ENCODE measurements at places on chromosomes 6 and 20. TPM values are rescaled to one million over a fixed set of nuclear protein-coding genes. Genes with fewer than 3 reads are reported as not detected.
A peak's percentile ranks its signal among the peaks of the same experiment; 100 is the strongest.

- no peak overlapping the region for H3K4me3 ChIP-seq
- H3K36me3 ChIP-seq: no peaks in the 10 kb centered on the region
- no peaks in the 10 kb centered on the region for H3K27me3 ChIP-seq
- no peak for DNase-seq
- peaks cover 77% of the 10 kb centered on the region for H3K4me1 ChIP-seq
- H3K27ac ChIP-seq: no peak overlapping the region
Measured at GRCh38 chr6:90186026-90186425, 110.6 kb downstream of the BACH2 start.

DNA sequence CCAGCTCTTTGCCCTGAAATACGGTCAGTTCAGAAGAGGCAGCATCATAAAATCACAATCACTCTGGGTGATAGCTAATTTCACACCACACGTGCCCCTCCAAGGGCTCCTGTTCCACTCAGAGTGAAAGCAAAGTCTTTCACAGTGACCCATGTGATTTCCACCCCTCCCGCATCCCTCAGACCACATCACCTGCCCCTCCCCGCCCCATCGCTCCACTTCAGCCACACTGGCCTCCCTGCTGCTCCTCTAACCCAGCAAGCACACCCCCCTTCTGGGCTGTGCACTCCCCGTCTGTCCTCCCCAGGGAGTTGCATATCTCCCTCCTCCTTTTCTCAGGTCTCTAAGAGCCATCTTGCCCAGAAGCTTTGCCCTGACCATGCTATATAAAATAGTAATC, 74.5 kb downstream of the PSMG4 start:
- H3K27ac ChIP-seq: no peak overlapping the region
- H3K4me3 ChIP-seq: no peak overlapping the region
- H3K27me3 ChIP-seq: no peaks in the 10 kb centered on the region
- no peaks in the 10 kb centered on the region for H3K36me3 ChIP-seq

DNA sequence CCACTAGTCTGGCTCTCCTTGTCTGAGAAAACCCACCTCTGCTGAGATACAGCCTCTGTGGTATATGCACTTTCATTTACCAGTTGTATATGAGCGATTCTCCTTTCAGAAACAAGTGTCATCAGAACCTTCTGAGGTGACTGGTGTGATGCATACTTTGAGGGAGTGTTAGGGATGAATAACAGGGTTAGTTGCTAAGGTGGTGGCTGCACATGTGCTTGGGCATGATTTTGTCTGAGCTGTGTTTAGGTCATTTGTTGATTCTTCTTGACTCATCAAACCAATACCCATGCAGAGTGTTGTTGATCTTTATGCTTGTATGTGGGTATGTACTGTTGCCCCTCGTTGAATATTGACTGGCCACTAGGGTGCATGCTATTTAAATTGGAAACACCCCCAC, 25.7 kb downstream of the DTD1 start:
- no peak for DNase-seq
- H3K36me3 ChIP-seq: no peaks in the 10 kb centered on the region
- no peaks in the 10 kb centered on the region for H3K4me1 ChIP-seq
- H3K27ac ChIP-seq: no peak overlapping the region

GRCh38 chr20:62942456-62942855, 4.5 kb downstream of the GID8 start:
- DNase-seq: no peak
- no peaks in the 10 kb centered on the region for H3K27me3 ChIP-seq
- H3K4me1 ChIP-seq: peaks cover 21% of the 10 kb centered on the region
- no peak overlapping the region for H3K4me3 ChIP-seq
- peaks cover 34% of the 10 kb centered on the region for H3K36me3 ChIP-seq

DNA sequence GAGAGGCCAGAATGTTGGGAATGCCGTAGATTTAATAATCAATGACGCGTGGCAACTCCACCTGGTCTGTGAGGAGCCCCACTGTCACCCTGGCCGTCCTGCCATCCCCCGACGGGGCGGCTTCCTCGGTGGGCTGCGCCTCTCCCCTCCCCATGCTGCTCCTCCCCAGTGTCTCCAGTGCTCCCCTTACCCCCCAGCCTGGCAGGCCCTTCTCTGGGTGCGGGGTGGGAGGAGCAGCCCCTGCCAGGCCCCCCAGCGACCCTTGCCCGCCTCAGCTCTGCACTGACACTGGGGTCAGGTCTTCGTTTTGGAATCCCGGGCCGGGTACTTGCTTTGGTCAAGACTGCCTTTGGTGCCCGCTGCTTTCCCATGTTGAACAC, 82.3 kb upstream of the FRMD1 start:
- no peaks in the 10 kb centered on the region for H3K36me3 ChIP-seq
- H3K27ac ChIP-seq: no peak overlapping the region
- H3K4me3 ChIP-seq: no peak overlapping the region
- no peak for DNase-seq

SLC52A3 gene
- total RNA-seq: not detected

GRCh38 chr6:139582956-139583355, 208.5 kb upstream of the CITED2 start:
- no peak for DNase-seq
- H3K27ac ChIP-seq: no peak overlapping the region
- H3K4me1 ChIP-seq: peaks cover 12% of the 10 kb centered on the region

- H3K4me3 ChIP-seq: no peak overlapping the region
- no peaks in the 10 kb centered on the region for H3K27me3 ChIP-seq
- no peaks in the 10 kb centered on the region for H3K36me3 ChIP-seq
- no peak overlapping the region for H3K27ac ChIP-seq
Measured at GRCh38 chr6:2947445-2947844, 23.9 kb downstream of the SERPINB6 start.

GRCh38 chr20:16654858-16655535, 74.8 kb upstream of the SNRPB2 start:
- H3K4me1 ChIP-seq: no peaks in the 10 kb centered on the region
- no peak overlapping the region for H3K4me3 ChIP-seq
- no peaks in the 10 kb centered on the region for H3K36me3 ChIP-seq
- no peaks in the 10 kb centered on the region for H3K27me3 ChIP-seq
- DNase-seq: no peak
- no peak overlapping the region for H3K27ac ChIP-seq

OPRM1 gene
- total RNA-seq: not detected

GRCh38 chr6:169832247-169832948, 81.0 kb downstream of the ERMARD start:
- H3K36me3 ChIP-seq: no peaks in the 10 kb centered on the region
- H3K27ac ChIP-seq: no peak overlapping the region
- peaks cover 14% of the 10 kb centered on the region for H3K27me3 ChIP-seq
- no peaks in the 10 kb centered on the region for H3K4me1 ChIP-seq
- no peak for DNase-seq

GRCh38 chr6:35044145-35044745, 96.9 kb downstream of the TCP11 start:
- peaks cover 12% of the 10 kb centered on the region for H3K4me1 ChIP-seq
- H3K27ac ChIP-seq: no peak overlapping the region
- no peak overlapping the region for H3K4me3 ChIP-seq
- no peaks in the 10 kb centered on the region for H3K27me3 ChIP-seq
- no peak for DNase-seq

- H3K27ac ChIP-seq: no peak overlapping the region
- no peak overlapping the region for H3K4me3 ChIP-seq
- H3K36me3 ChIP-seq: no peaks in the 10 kb centered on the region
- no peaks in the 10 kb centered on the region for H3K4me1 ChIP-seq
Measured at GRCh38 chr6:54981276-54981609, 134.7 kb downstream of the FAM83B start.

POM121L2 gene
- not detected for total RNA-seq

GRCh38 chr6:156395276-156395675, 381.9 kb upstream of the ARID1B start:
- peaks cover 70% of the 10 kb centered on the region for H3K4me1 ChIP-seq
- no peak overlapping the region for H3K27ac ChIP-seq
- peak overlapping the region; percentile 30 for H3K4me3 ChIP-seq
- DNase-seq: no peak
- H3K36me3 ChIP-seq: no peaks in the 10 kb centered on the region
- no peaks in the 10 kb centered on the region for H3K27me3 ChIP-seq

DNA sequence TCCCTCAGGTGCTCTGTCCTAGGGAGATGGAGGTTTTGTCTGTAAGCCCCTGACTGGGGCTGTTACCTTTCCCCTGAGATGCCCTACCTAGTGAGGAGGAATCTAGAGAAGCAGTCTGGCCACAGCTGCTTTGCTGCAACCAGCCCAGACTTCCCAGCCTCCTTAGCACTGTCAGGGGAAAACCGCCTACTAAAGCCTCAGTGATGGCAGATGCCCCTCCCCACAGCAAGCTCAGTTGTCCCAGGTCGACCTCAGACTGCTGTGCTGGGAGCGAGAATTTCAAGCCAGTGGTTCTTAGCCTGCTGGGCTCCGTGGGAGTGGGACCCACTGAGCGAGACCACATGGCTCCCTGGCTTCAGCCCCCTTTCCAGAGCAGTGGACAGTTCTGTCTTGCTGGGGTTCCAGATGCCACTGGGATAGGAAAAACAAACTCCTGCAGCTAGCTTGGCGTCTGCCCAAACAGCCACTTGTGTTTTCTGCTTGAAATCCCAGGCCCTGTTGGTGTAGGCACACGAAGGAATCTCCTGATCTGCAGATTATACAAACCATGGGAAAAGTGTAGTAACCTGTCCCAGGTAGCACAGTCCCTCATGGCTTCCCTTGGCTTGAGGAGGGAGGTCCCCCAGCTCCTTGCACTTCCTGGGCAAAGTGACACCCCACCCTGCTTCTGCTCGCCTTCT, 146.4 kb upstream of the PROKR2 start:
- no peak overlapping the region for H3K27ac ChIP-seq
- no peak for DNase-seq
- no peaks in the 10 kb centered on the region for H3K27me3 ChIP-seq
- no peaks in the 10 kb centered on the region for H3K36me3 ChIP-seq
- no peaks in the 10 kb centered on the region for H3K4me1 ChIP-seq

BFSP1 gene
- 0.26 TPM for total RNA-seq

GSTA3 gene
- total RNA-seq: not detected

DNA sequence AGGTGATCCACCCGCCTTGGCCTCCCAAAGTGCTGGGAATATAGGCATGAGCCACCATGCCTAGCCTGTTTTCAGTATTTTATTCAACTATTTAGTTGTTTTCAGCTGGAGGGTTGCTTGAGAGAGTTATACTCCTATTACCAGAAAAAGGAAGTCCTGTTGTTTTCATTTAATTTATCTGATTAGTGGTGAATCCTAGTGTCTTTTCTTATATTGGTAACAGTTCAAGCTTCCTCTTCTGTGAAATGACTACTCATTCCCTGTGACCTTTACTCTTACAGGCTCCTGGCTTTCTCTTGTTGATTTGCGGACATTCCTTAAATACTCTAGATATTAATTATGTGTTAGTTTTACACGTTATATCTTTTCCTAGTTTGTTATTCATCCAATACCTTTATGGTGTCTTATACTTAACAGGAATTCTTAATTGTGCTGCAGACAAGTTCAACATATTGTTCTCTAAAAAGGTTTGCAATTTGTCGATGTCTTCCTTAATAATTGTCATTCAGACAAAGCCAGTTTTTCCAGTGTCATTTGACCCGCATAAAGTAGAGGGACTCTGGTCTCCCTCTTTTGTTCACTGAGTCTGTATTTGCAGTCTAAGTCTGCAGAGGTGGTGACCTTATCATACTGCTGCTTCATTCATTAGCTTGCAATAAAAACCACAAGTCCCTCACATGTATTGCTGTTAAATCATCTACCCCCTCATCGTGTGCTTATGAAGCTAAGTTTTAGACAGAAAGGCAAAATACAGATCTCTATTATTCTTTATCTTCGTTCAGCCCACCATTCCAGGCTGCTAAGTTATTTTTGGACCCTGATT, 51.4 kb downstream of the ZBTB9 start:
- no peaks in the 10 kb centered on the region for H3K27me3 ChIP-seq
- no peak for DNase-seq
- no peak overlapping the region for H3K27ac ChIP-seq
- no peak overlapping the region for H3K4me3 ChIP-seq

SMIM28 gene
- total RNA-seq: not detected

ARMC12 gene
- 0.38 TPM for total RNA-seq

- H3K36me3 ChIP-seq: no peaks in the 10 kb centered on the region
- DNase-seq: no peak
- H3K27ac ChIP-seq: no peak overlapping the region
- H3K4me3 ChIP-seq: no peak overlapping the region
Measured at GRCh38 chr20:52332649-52333250, 141.2 kb upstream of the ZFP64 start.

DNA sequence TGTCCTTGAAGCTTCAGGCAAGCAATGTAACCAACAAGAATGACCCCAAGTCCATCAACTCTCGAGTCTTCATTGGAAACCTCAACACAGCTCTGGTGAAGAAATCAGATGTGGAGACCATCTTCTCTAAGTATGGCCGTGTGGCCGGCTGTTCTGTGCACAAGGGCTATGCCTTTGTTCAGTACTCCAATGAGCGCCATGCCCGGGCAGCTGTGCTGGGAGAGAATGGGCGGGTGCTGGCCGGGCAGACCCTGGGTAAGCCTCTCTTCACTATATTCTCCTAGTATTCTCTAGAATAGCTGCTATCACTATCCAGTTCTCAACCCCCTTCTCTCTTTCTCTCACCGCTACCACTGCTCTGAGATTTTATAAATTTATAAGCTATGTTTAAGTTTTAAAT, 40.0 kb downstream of the EIF2S2 start:
- H3K4me3 ChIP-seq: no peak overlapping the region
- H3K36me3 ChIP-seq: peaks cover 26% of the 10 kb centered on the region
- H3K27me3 ChIP-seq: no peaks in the 10 kb centered on the region
- H3K4me1 ChIP-seq: peaks cover 13% of the 10 kb centered on the region

- no peaks in the 10 kb centered on the region for H3K36me3 ChIP-seq
- no peaks in the 10 kb centered on the region for H3K27me3 ChIP-seq
- H3K27ac ChIP-seq: no peak overlapping the region
- H3K4me1 ChIP-seq: no peaks in the 10 kb centered on the region
- no peak overlapping the region for H3K4me3 ChIP-seq
Measured at GRCh38 chr6:23371132-23371915, 754.7 kb upstream of the NRSN1 start.

DNA sequence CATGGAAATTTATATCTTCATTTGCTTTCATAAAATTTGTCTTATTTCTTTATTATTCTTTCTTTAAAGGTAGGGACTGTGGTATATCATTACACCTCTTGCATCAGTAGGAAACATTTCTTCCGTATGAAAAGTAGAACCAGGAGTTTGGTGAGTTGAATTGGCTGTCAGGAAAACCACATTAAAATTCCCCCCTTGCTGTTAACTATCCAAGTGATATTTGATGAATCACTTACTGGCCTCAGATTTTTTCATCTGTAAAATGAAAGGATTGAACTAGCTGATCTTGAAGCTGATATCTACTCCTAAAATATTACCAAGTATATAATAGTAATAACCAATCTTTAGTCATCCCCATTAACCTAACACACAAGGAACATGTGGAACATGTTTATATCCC, 460.9 kb downstream of the GJA1 start:
- H3K4me1 ChIP-seq: no peaks in the 10 kb centered on the region
- no peak for DNase-seq
- no peak overlapping the region for H3K27ac ChIP-seq
- no peaks in the 10 kb centered on the region for H3K27me3 ChIP-seq
- no peak overlapping the region for H3K4me3 ChIP-seq
- no peaks in the 10 kb centered on the region for H3K36me3 ChIP-seq

DNA sequence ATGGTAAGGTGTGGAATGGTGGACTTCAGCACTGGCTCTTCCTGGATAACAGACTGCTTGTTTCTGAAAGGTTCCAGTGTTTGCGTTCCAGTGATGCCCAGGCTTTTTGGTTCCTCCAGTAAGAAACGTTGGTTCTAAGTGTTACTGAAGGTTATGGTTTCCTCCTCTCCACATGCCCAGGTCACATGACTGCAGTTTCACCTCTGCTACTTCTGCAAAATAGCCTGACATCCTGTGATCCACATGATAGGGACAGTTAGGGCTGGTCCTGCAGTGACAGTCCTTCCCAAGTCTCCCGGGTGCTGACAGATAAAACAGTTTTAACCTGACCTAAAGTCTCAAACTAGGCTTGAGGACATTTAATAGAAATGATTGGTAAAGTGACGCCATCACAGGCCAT, 132.2 kb upstream of the CST7 start:
- no peak for DNase-seq
- no peaks in the 10 kb centered on the region for H3K4me1 ChIP-seq
- H3K27ac ChIP-seq: no peak overlapping the region

All from CD8-positive, alpha-beta memory T cell (primary cell).